ENCODE measurements at places on chromosomes 4 and X. TPM values are rescaled to one million over a fixed set of nuclear protein-coding genes. Genes with fewer than 3 reads are reported as not detected.

DNA sequence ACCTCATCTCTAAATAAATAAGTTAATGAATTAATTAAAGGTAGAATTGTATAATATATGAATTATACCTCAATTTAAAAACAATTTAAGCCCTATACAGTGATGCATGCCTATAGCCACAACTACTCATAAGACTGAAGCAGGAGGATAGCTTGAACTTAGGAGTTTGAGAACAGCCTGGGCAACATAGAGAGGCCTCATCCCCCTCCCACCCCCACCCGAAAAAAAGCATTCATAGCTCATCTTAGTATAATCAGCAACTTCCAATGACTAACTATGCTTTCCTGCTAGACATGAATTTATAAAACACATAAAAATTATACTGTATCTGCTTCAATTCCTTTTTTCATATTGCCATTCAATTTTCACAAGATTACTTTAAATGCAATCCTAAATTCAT is 1.6 kb downstream of the LRBA start:
- no peak for DNase-seq

GRCh38 chr4:124846306-124846705 is 133.8 kb upstream of the ANKRD50 start:
- DNase-seq, result no peak

GRCh38 chr4:182063651-182064050 is 179.6 kb upstream of the TENM3 start:
- no peak for DNase-seq

DNA sequence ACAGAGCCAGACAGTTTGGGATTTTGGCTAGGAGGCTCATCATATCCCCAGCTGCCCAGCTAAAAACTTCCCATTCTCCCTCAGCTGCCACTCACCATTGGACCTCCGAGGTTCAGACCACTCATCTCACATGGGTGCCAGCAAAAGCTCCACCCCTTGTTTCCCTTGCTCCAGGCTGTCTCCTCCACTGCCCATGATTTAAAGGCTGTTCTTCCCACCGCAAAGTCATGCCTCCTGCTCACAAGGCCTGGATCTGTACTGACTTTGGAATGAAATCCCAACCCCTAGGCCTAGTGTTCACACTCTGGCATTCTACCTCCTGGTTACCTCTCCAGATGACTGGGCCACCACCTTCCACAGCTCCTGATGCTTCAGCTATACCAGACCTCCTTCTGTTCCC is 142.2 kb upstream of the EOLA2 start:
- no peak for DNase-seq

DUSP21 gene
- total RNA-seq, result not detected

GAGE1 gene
- not detected for total RNA-seq

PABPC1L2B gene
- total RNA-seq, result not detected
